Skin of body (tissue), 3 donors: ENCODE measurements at places on chromosomes 13 and 19. TPM values are rescaled to one million over a fixed set of nuclear protein-coding genes. Genes with fewer than 3 reads are reported as not detected.

PPAN gene
- 15.7 TPM for total RNA-seq

AMER2 gene
- 0.49 TPM for total RNA-seq

PEG3 gene
- 37.3 TPM for total RNA-seq

CALR3 gene
- total RNA-seq, result not detected

DACH1 gene
- total RNA-seq, result 8.5 TPM

CCDC169 gene
- 1.6 TPM for total RNA-seq

KLK3 gene
- total RNA-seq, result not detected
